ENCODE measurements at places on chromosomes 1 and 21.

GRCh38 chr1:233605205-233605604 lies 8.7 kb upstream of the KCNK1 start:
- H3K27ac ChIP-seq: no peak overlapping the region
- peaks cover 5% of the 10 kb centered on the region for H3K36me3 ChIP-seq
- peaks cover 1% of the 10 kb centered on the region for H3K27me3 ChIP-seq
- DNase-seq: no peak
- no peaks in the 10 kb centered on the region for H3K4me1 ChIP-seq
- H3K4me3 ChIP-seq: no peak overlapping the region

DNA sequence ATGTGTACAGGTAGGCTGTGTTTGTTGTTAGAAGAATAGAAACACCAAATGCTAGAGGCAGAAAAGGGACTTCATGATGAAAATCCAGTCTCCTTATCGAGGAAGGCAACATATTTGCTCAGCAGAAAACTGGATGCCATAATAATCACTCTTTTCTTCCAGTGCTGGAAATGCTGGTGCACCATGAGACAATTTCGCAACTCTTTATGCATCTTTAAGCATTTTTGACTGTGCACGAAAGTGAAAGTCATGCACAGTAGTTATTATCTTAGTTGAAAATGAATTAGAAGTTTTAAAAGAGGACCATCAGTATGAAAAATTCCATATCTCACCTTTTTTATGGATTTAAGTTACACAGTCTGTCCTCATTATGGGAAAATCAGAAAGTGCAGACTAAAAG lies 29.1 kb downstream of the SMYD2 start:
- no peaks in the 10 kb centered on the region for H3K27me3 ChIP-seq
- DNase-seq: no peak
- H3K36me3 ChIP-seq: peaks cover 1% of the 10 kb centered on the region
- no peak overlapping the region for H3K4me3 ChIP-seq

- H3K27ac ChIP-seq: no peak overlapping the region
- H3K36me3 ChIP-seq: no peaks in the 10 kb centered on the region
- H3K4me1 ChIP-seq: no peaks in the 10 kb centered on the region
- peaks cover 27% of the 10 kb centered on the region for H3K27me3 ChIP-seq
- H3K4me3 ChIP-seq: no peak overlapping the region
- DNase-seq: no peak
Measured at GRCh38 chr1:110638058-110638457, 31.9 kb upstream of the KCNA2 start.

DNA sequence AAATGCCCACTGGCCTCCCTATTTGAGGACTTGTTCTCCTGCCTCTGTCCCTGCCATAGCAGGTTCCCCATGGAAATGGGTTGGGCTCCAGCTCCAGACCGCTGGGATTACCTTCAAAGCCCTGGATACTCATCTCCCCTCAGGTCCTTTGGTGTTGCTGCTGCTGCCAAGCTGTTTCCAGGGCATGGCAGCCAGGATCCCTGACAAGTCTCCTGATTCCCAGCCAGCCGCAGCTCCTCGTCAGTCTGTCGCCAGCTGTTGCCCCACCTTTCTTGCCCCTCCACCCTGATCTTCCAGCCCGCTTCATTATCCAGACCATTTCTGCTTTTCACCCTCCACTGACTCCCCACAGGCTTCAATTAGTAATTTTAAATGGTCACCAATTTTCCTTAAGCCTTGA lies 68.3 kb upstream of the KCND3 start:
- no peak overlapping the region for H3K4me3 ChIP-seq
- no peaks in the 10 kb centered on the region for H3K4me1 ChIP-seq
- no peaks in the 10 kb centered on the region for H3K36me3 ChIP-seq
- H3K27ac ChIP-seq: no peak overlapping the region
- DNase-seq: no peak

DNA sequence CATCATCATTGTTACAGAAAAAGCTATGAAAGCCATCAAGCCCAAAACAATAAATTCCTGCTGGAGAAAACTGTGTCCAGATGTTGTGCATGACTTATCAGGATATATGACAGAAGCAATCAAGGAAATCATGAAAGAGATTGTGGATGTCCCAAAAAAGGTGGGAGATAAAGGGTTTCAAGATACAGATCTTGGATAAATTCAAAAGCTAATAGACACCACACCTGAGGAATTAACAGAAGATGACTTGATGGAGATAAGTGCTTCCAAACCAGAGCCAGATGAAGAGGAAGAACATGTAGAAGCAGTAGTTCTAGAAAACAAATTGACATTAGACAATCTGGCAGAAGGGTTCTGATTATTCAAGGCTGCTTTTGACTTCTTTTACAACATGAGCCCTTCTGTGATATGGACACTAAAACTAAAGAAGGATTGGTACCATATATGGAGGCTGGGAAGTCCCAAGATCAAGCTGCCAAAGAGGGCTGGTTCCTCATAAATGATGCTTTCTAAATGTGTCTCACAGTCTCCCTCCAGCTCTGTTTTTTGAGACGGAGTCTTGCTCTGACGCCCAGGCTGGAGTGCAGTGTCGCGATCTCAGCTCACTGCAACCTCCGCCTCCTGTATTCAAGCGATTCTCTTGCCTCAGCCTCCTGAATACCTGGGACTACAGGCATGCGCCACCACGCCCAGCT lies 32.1 kb upstream of the LRIG2 start:
- no peaks in the 10 kb centered on the region for H3K36me3 ChIP-seq
- H3K4me1 ChIP-seq: peaks cover 41% of the 10 kb centered on the region
- no peak for DNase-seq
- peaks cover 6% of the 10 kb centered on the region for H3K27me3 ChIP-seq

- H3K27me3 ChIP-seq: no peaks in the 10 kb centered on the region
- H3K4me3 ChIP-seq: no peak overlapping the region
- no peak overlapping the region for H3K27ac ChIP-seq
- H3K4me1 ChIP-seq: peaks cover 6% of the 10 kb centered on the region
Measured at GRCh38 chr1:211320980-211321379, 5.7 kb upstream of the TRAF5 start.

DNA sequence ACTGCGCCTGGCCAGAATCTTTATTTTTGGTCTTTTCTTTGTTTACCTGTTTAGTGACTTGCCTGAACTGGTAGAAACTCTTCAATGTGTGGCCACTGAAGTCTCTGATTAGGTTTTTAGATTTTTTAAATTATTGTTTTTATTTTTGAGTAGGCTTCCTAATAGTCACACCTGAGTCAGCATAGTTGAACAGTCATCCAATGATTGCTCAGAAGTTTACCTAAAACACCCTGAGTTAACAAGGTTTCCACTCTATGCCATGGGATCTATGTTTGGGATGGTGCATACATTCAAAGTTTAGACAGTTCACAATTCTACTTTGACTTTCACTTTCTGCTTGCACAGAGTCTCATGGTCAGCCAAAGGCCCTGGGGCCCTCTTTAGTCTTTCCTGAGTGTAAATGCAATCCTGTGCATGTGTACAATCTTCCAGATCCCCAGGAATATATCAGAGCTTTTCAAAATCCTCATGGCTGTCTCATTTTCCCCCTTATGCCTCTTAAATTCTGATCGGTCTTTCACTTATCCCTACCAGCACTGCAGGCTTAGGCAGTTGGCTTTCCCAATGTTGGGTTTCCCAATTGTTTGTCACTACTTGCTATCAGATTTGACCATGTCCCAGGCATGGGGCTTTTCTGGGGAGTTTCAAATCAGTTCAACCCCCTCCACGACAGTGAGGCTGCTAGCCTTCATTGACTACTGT lies 114.4 kb upstream of the RAB3GAP2 start:
- DNase-seq: no peak
- H3K27ac ChIP-seq: no peak overlapping the region
- H3K27me3 ChIP-seq: peaks cover 5% of the 10 kb centered on the region
- H3K4me1 ChIP-seq: no peaks in the 10 kb centered on the region

- no peak overlapping the region for H3K27ac ChIP-seq
- no peaks in the 10 kb centered on the region for H3K36me3 ChIP-seq
- H3K27me3 ChIP-seq: peaks cover 15% of the 10 kb centered on the region
Measured at GRCh38 chr1:112264553-112264952, 131.5 kb upstream of the CTTNBP2NL start.

DNA sequence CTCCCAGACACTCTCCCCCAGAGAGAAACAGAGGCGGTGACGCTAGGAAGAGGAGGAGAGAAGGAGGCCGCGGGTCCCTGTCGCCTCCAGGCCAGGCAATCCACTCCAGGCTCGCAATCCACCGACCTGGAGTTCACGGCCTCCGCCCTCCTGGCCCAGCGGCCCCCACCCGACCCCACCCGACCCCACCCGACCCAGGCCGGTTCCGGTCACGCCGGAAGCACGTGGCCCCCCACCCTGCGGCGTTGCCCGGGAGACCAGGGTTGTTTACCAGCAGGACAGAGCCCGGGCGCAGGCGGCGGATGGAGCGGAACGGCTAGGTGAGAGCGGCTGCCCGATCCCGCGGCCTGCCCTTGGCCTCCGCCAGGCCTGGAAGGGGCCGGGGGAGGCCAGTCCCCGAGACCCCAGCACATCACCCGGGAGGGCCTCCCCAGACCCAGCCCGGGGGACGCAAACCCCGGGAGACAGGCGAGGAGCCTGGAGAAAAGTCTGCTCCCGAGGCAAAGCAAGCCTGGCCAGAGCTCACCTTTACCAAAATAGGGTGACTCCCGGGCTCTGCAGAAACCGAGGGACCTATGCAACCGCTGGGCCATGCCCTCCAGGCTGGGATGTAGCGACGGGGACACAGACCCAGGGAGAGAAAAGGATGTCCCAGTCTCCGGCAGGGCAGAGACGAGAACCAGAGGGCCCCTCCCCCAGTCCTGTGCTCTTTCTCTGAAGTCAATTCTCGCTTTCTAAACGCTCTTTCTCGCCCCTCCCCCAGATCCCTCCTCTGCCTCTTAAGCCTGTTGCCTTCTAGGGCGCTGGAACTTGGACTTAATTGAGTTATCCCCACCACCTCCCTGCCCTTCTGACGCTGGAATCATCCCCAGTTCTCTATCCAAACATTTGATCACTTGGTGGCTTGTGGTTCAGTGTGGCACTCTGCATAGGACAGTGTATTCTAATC lies at the start of the genes PLA2G2C and UBXN10:
PLA2G2C (minus strand) TSS at position 685 of the 949 bp plus-strand sequence. CDS start 9,155 bp downstream, outside the sequence.
UBXN10 (plus strand) TSS at position 263 of the 949 bp plus-strand sequence. CDS start 4,466 bp downstream, outside the sequence.
- H3K36me3 ChIP-seq: no peaks in the 10 kb centered on the region
- H3K4me3 ChIP-seq: no peak within 1 kb of the TSS
- no peak for DNase-seq
- H3K4me1 ChIP-seq: no peaks in the 10 kb centered on the region

GRCh38 chr21:42252778-42253340 lies 33.9 kb downstream of the ABCG1 start:
- H3K36me3 ChIP-seq: no peaks in the 10 kb centered on the region
- no peaks in the 10 kb centered on the region for H3K4me1 ChIP-seq
- H3K27ac ChIP-seq: no peak overlapping the region
- DNase-seq: no peak
- peaks cover 4% of the 10 kb centered on the region for H3K27me3 ChIP-seq

DNA sequence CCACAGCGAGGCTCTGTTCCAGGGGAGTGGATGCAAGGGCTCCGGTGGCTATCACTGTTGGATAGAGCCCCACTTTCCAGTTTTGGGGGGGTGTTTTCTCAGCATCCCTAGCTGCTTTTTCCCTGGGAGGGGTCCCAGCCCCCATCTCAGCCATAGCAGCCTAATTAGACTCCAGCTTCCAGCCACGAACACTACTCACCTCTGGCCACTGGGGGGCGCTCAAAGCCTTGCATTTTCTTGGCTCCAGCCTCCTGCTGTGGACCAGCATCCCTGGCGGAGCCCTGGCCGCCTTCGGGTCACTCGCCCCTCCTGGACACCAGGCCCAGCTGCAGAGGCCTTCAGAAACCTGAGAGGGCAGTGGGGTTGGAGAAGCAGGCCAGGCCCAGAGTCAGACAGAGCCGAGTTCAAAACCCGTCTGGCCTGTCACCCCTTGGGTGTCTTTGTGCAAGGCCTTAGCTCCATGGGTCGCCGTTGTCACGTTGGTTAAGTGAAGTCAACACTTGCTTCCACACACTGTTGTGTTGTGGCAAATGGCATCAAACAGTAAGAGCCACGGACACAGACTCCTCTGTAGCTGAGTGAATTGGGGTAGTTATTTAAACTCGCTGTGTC lies 93.5 kb upstream of the ACTL8 start:
- H3K27ac ChIP-seq: no peak overlapping the region
- peak; percentile 49 for DNase-seq
- H3K27me3 ChIP-seq: no peaks in the 10 kb centered on the region
- peaks cover 9% of the 10 kb centered on the region for H3K4me1 ChIP-seq
- H3K36me3 ChIP-seq: peaks cover 23% of the 10 kb centered on the region
- no peak overlapping the region for H3K4me3 ChIP-seq

GRCh38 chr21:18384771-18385170 lies 18.8 kb downstream of the TMPRSS15 start:
- no peaks in the 10 kb centered on the region for H3K36me3 ChIP-seq
- H3K4me1 ChIP-seq: no peaks in the 10 kb centered on the region
- H3K27me3 ChIP-seq: peaks cover 1% of the 10 kb centered on the region
- no peak overlapping the region for H3K27ac ChIP-seq
- no peak overlapping the region for H3K4me3 ChIP-seq

GRCh38 chr1:183004141-183004540 lies 19.1 kb upstream of the LAMC1 start:
- H3K27me3 ChIP-seq: peaks cover 6% of the 10 kb centered on the region
- peaks cover 9% of the 10 kb centered on the region for H3K4me1 ChIP-seq
- H3K36me3 ChIP-seq: no peaks in the 10 kb centered on the region
- H3K4me3 ChIP-seq: no peak overlapping the region
- no peak overlapping the region for H3K27ac ChIP-seq

- no peak for DNase-seq
- H3K4me1 ChIP-seq: peaks cover 18% of the 10 kb centered on the region
- H3K4me3 ChIP-seq: no peak overlapping the region
- H3K27me3 ChIP-seq: peaks cover 21% of the 10 kb centered on the region
Measured at GRCh38 chr1:201230676-201231075, 40.1 kb downstream of the IGFN1 start.
